GM23338 (cell line): ENCODE measurements at places on chromosomes 1 and 21.

- no peak overlapping the region for H3K4me3 ChIP-seq
- H3K4me1 ChIP-seq: no peaks in the 10 kb centered on the region
- no peaks in the 10 kb centered on the region for H3K27me3 ChIP-seq
- no peak for DNase-seq
These were observed 16.8 kb downstream of the PLPPR4 start for GRCh38 chr1:99281105-99281504.

- no peak overlapping the region for H3K27ac ChIP-seq
- H3K36me3 ChIP-seq: no peaks in the 10 kb centered on the region
- H3K4me1 ChIP-seq: no peaks in the 10 kb centered on the region
- H3K4me3 ChIP-seq: no peak overlapping the region
- no peaks in the 10 kb centered on the region for H3K27me3 ChIP-seq
- no peak for DNase-seq
These were observed 12.0 kb upstream of the SMIM12 start for GRCh38 chr1:34871443-34872132.

- no peaks in the 10 kb centered on the region for H3K27me3 ChIP-seq
- no peaks in the 10 kb centered on the region for H3K36me3 ChIP-seq
These were observed 120.4 kb upstream of the PTGFR start for GRCh38 chr1:78370356-78370755.

DNA sequence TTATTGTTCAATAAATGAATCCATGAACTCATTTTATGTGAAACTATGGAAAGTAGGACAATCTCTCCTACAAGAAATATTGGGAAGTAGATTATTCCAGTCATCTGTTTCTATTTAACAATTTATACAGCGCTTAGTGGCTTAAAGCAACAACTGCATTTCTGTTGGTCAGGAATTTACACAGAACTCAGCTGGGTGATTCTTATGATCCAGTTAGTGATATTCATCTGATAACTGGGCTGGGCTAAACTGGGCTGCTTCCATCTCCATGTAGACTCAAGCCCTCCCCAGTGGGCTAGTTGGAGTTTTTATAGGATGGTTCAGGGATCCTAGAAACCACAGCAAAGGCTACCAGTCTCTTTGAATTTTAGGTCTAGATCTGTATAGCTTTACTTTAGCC lies 497.9 kb upstream of the NEGR1 start:
- no peak overlapping the region for H3K4me3 ChIP-seq
- H3K27me3 ChIP-seq: no peaks in the 10 kb centered on the region
- H3K36me3 ChIP-seq: no peaks in the 10 kb centered on the region
- no peak for DNase-seq

DNA sequence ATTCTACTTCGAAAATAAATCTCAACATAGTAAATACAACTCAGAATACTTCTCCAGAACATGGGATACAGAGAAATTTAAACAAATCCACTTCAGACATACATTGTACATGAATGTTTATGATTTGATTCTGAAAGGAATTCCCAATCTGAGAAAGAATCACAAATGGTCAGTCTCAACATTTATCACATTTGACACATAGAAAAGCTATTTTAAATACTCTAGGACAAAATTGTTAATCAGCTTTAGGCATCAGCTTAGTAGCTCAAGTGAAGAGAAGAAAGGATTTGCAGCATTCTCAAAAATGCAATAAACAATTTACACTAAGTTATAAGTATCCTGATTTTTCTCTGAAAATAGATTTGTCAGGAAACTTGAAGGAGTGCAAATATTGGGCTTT lies 184.8 kb downstream of the PTPRC start:
- no peak for DNase-seq
- no peaks in the 10 kb centered on the region for H3K27me3 ChIP-seq
- H3K36me3 ChIP-seq: no peaks in the 10 kb centered on the region
- no peak overlapping the region for H3K27ac ChIP-seq
- H3K4me3 ChIP-seq: no peak overlapping the region
- H3K4me1 ChIP-seq: peaks cover 9% of the 10 kb centered on the region
